ENCODE measurements at places on chromosomes 2 and 18.
A peak's percentile ranks its signal among the peaks of the same experiment; 100 is the strongest.

DNA sequence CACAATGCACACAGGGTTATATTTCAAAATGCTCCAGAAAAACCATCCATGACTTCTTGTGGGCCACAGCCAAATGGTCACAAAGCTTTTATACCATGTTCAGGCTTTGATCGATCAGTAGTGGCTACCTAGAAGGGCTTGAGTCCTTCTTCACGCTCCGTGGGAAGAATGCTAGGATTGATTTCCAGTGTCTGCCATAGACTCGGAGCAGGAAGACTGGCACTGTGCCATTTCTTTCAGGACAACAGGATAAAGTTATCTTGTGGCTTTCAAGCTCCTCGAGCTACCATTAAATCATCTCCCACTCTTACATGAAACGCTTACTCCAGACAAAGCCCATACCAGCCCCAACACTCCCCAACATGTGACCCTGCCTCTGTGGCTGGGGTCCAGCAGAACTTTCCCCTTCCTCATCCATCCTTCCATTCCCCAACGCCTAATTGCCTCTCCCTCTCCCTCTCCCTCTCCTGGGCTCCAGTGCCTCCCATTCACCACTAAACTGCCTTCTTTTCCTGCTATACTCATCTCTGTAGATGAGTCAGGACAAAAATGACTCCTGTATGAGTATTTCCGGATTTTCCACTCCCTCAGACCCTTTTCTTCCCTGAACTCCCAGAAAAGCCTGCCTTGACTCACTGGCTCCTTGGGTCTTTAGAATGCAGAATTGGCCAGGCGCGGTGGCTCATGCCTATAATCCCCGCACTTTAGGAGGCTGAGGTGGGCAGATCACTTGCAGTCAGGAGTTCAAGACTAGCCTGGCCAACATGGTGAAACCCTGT is 40.9 kb downstream of the ADD2 start:
- no peak for DNase-seq

GRCh38 chr2:98308532-98308931 is 37.7 kb upstream of the CNGA3 start:
- no peak for DNase-seq

GRCh38 chr2:120451334-120451733 is 105.4 kb downstream of the INHBB start:
- DNase-seq = no peak

DNA sequence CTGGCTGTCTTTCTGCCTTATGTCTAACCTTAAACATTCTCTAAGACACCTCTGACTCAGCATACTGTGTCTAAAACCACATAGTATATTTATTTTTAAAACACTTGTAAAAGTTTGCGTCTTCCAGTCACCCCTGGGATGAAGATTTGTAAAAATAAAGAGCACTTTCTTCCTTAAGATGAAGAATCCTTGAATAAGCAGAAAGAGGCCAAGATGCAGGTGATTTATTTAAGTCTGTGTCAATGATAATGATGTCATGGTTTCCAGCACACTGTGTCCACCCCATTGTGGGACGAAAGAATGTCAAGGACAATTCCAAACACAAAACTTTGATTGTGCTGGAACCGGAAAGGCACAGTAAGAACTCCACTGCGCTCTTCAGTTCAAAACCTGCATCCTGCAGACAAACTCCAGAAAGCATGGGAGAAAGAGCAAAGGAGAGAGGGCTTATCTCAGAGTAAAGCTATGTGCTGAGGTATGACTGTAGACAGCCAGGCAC is 92.9 kb downstream of the ZEB2 start:
- DNase-seq = no peak

DNA sequence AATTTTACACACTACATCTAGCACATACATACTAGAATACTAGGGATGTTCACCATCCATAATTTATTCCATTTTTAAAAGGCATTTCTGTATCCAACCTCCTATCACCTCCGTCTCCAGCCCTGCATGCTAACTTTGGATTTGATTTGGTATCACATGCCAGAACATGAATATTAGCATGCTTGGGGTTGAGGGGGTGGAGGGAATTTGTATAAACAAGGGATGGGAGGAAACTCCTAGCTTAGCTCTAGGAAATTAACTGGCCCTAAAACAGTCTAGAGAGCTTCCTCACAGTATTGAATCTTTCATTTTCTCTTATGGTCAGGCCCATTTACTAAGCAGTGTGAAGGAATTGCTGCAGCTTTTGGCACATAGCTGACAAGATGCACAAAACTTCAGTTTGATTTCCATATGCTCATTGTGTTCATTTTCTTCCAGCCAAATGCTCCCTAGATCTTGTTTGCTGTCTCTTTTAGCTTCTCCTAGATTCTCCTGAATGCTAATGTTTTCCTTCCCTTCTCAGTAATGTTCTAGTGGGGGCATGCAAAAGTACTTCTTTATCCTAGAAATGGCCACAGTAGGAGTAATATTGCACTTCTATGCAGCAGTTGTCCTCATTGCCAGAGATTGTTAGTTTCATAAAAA is 135.2 kb downstream of the VWC2L start:
- no peak for DNase-seq

- no peak for DNase-seq
Measured at GRCh38 chr2:11697103-11697871, 27.3 kb upstream of the NTSR2 start.

GRCh38 chr2:179344280-179344964 is 79.8 kb upstream of the SESTD1 start:
- DNase-seq = no peak

DNA sequence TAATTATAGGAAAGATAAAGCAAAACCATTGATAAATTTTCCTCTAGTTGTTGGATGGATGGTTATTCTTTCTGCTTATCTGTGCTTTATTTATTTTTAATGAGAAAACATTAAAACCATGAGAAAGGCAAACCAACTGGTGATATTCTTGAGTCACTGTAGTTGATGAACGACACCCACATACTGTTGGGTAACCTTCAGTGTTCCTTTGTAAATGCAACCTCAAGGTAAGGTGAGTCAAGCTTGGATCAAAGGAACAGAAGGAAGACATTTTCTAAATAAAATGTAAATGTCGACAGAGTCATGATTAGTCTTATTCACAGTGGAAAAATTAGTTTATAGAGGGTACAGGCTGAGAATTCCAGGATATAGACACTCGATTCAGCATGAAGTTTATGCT is 12.7 kb downstream of the ABCB11 start:
- DNase-seq = no peak

DNA sequence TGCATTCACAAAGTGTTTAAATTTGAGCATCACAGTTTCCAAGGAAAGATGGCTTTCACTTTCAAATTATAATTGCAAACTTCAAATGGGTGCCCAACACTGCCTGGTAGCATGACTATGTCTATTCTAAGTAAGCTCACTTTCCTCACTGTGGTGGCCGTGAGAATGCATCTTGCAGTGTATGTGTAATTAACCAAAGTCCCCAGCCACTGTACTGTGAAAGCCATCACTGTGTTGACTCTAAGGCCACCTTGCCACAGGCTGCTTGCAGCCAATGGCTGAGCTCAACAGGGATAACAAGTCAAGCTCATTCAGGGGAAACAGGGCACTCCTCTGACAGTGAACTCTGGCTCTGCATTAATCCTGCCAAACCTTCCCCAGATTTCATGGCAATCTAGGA is 43.3 kb upstream of the LGALSL start:
- no peak for DNase-seq

GRCh38 chr2:70746094-70746974 is 21.7 kb downstream of the ADD2 start:
- DNase-seq = no peak

- no peak for DNase-seq
Measured at GRCh38 chr18:75083131-75083530, 125.8 kb downstream of the PTGR3 start.

DNA sequence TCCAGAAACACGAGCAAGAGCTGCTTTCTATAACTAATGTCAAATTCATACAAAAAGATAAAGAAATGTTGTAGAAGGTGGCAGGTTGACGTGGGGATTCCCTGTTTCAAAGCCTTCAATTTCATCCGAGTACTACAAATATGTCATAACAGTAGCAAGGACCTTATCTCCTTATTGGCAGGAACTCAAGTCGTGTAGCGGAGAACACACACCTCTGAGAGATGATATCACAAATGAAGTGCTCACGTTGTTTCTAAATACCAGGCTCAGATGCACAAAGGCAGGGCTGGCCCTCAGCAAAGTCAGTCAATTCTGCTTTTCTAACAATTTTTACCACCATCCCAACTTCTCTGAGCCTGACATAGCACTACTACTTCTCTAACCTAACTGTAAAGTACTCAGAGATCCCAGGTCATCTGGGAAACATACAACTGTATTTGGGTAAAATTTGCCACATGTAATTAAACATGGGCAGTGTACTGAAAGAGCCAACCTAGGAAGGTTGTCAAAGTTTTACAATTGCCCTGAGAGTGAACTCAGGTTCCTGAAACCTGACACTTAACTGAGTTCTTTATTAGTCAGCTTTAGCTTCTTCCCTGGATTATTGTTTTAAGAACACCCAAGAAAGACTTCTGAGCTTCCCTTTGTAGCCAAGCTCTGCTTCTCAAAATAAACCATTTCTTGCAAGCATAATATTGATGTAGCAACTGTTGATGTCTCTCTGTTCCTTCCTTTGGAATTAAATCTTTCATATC is 813.7 kb upstream of the ACVR2A start:
- no peak for DNase-seq

GRCh38 chr2:54287532-54287931 is 31.5 kb upstream of the TSPYL6 start:
- no peak for DNase-seq

GRCh38 chr2:156196031-156196430 is 136.5 kb downstream of the NR4A2 start:
- no peak for DNase-seq

GRCh38 chr2:21818212-21818795 is 694.5 kb downstream of the TDRD15 start:
- no peak for DNase-seq

- no peak for DNase-seq
Measured at GRCh38 chr2:177759443-177759842, 313.1 kb downstream of the PDE11A start.

DNA sequence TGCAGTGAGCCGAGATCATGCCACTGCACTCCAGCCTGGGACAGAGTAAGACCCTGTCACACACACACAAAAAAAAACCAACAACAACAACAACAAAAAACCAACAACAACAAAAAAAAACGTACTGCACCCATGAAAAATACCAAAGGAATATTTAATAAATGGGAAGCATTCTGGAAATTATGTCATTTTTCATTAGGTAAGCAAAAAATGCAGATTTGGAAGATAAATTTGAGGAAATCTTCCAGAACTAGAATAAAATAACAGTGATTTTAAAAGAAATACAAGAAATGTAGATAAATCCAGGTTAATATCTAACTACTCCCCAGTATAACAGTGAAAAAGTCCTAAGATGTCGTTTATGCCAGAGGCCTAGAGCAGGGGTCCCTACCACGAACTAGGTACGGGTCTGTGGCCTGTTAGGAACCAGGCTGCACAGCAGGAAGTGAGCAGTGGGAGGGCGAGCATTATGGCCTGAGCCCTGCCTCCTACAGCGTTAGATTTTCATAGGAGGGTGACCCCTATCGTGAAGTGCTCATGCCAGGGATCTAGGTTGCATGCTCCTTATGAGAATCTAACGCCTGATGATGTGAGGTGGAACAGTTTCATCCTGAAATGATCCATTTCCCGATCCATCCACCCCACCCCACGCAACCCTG is 21.5 kb downstream of the FAM161A start:
- DNase-seq = no peak

DNA sequence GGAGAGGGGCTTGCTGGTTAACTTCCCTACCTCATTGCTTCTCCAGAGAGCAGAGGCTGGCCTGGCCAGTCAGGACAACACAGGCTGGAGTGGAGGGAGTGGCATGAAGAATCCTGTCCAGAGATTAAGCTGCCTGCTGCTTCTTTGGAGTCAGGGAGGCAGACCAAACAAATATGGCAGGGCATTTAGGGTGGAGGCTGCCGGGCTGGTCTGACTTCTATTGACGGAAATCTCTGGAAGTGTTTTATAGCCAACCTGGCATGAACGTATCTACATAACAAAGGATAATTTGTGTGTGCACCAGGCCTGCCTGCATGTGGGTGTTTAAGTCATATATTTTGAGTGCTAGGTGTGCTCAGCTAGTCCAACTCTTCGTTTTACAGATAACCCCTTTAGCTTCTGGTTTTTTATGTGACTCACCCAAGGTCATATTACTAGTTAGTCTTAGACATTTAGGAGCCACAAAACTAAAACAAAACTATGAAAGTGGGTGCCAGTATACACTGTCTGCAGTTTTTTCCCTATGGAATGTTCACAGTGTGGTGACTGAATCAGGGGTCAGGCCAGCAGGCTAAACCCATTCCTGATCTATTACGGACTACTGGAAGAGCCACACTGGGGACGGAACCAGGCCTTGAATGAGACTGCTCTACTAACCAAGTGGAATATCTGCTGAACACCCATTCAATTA is 5.5 kb downstream of the NPC1 start:
- DNase-seq = no peak

- peak; percentile 4 for DNase-seq
Measured at GRCh38 chr2:134917360-134917865, 1.2 kb upstream of the CCNT2 start.

DNA sequence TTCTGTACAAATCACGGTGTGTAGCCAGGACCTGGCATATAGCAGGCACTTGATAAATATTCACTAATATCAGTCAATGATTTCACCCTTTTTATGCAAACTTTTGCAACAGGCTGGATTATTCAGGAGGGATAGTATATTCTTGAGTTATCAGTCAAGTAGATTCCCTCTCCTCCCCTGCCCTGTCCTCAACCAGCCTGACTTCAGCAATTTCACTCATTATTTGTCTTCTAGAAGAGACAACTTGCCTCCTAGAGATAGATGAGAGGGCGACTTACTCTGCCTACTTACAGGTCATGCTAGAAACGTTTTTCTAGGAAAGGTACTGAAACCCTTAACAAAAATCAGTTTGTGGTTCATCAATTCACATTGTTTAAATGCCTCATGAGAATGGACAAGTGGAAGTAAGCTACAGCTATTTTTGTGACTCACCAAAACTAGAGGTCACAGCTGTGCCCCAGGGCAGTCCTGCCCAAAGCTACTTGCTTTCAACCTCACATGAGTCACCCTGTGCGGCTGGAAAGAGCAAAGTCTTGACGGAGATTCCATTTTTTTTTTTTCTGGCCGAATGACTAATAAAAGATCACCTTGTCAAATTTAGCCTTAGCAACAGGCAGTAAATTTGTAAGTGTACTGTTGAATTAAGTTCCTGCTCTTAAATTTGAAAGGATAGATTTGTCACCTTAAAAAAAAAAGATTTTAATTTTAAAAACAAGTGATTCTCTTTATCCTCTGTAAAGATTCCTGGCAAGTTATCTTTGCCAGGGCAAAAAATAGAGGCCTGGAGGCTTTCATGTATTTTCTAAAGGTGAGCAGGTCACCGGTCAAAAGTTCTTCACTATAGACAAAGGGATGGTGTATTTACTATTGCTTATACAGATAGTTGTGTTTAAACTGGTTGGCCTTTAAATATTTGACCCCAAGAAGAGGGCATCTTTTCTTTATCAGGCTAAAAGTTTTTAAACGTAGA is 109.0 kb upstream of the SLC35G4 start:
- no peak for DNase-seq

- DNase-seq = no peak
Measured at GRCh38 chr2:183029219-183029618, 9.0 kb downstream of the NCKAP1 start.

Data from stimulated activated CD4-positive, alpha-beta T cell treated with anti-CD3 and anti-CD28 coated beads, Interleukin-1b, Interleukin-23, amount 100 ng/mL, for 4 hours (primary cell).